ENCODE measurements at places on chromosomes 3 and 15. TPM values are rescaled to one million over a fixed set of nuclear protein-coding genes. Genes with fewer than 3 reads are reported as not detected.

GRCh38 chr15:58988006-58988785 lies 733 bp downstream of the RNF111 start:
- no peak for DNase-seq

CEMIP gene
- total RNA-seq = 0.61 TPM

GRCh38 chr3:186514296-186515002 lies 29.7 kb downstream of the CRYGS start:
- DNase-seq = no peak

DNA sequence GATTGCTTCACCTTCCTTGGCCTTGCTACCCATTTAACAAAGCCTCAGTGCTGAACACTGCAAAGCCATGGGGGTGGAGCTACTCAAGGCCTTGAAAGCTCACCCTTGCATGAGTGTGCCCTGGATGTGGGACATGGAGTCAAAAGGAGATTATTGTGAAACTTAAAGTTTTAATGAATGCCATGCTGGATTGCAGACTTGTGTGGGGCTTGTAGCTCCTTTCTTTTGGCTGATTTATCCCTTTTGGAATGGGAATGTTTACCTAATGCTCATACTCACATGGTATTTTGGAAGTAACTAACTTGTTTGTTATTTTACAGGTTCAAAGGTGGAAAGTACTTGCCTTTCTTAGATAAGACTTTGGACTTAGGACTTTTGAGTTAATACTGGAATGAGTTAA lies 538.5 kb upstream of the NECTIN3 start:
- no peak for DNase-seq

FBXL22 gene
- 0.17 TPM for total RNA-seq

DNA sequence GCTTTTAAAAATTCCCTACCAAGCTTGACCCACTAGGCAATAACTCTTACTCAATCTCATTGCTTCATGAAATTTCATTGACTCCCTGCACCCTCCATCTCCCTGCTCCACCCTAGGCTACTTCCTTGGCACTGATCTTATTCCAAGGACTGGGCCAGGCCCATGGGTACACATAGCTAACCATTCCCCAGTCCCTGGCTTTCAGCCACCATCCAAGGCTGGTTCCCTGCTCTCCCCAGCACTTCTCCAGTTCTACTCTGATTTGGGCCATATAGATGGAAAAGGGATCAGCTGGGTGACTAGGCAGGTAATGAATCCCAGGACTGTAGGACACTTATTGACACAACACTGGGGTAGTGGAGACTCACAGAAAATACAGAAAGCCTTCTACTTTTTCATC lies 88.1 kb upstream of the NEO1 start:
- no peak for DNase-seq

SLC24A5 gene
- total RNA-seq = not detected

PPP1R14D gene
- 0.55 TPM for total RNA-seq

DNA sequence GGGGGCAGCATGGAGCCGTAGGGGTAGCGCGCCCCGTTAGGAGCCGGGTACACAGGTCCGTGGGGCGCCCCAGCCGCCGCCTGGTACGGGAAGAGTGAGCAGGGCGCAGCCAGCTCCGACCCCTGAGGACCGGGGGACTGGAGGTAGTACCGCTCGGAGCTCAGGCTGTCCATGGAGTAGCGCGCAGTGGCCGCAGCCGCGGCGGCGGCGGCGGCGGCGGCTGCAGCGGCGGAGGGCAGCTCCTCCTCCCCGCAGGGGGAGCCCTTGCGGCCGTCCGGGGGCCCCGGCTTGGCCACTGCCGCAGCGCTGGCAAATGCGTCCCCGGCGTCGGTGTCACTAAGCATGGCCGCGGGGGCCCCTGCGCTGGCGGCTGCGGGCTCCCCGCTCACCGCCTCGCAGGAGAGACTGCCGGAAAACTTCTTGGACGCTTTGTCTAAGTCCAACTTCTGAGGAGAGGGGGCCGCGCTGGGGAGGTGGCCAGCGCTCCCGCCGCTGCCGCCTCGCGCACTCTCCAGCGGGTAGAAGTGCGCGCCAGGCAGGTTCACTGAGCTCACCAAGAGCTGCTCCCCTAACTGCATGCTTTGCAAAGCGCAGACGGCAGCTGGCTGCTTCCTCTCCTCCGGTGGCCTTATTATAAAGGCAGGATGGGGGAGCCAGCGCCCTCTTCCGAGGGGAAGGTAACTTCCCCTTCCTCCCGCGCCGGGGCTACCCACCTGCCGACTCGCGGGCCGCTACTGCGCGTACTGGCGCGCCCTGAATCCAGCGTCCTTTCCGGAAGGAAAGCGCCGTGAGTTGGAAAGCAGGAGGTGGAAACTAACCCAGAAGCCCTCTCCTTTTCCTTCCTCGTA lies at the start of gene EOMES:
TSS of gene EOMES (minus strand) at position 607 of the 848 bp plus-strand sequence. CDS start at position 578, 29 bp downstream.
- no peak for DNase-seq

NLGN1 gene
- 1.4 TPM for total RNA-seq

- no peak for DNase-seq
Observed at GRCh38 chr3:9019259-9019961, 56.1 kb upstream of the RAD18 start.

SCAANT1 gene
- total RNA-seq = not detected

CSPG5 gene
- 1.3 TPM for total RNA-seq

KBTBD13 gene
- total RNA-seq = not detected

DNA sequence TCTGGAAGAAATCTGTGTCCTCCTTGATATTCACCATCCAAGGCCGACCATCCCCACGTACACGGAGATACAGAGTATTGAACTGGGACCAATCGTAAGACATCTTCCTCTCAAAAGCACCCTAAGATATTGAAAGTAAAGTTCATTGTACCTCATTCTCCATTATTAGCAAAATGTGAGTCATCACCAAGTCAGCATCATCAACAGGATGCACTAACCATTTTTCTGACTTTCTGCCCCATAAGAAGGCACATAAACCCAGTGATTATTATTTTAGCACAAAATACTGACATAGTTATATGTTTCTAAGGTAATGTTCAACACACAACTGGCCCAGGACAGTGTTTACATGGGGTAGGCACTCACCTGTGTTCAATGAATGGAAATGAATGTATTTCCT lies 7.4 kb downstream of the NDUFAF1 start:
- no peak for DNase-seq

DNA sequence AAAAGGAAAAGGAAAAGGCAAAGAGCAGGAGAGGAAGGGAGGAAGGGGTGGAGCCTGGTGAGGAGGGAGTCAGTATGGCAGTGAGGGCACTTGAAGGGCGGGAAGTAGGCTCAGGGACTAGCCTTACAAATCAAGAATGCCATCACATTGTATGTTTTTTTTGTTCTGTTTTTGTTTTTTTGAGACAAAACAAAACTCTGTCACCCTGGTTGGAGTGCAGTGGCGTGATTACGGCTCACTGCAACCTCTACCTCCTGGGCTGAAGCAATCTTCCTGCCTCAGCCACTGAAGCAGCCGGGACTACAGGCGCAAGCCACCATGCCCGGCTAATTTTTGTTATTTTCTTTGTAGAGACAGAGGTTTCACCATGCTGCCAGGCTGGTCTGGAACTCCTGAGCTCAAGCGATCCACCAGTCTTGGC lies 10.5 kb upstream of the PIK3CB start:
- DNase-seq = no peak

ISLR gene
- total RNA-seq = not detected

SI gene
- not detected for total RNA-seq

Measured in PC-9 (cell line).